Central memory CD4-positive, alpha-beta T cell (primary cell): ENCODE measurements at places on chromosomes 2 and 18.

- DNase-seq = no peak
Measured at GRCh38 chr2:153134725-153135124, 343.8 kb downstream of the RPRM start.

GRCh38 chr2:149924549-149925213, 337.1 kb upstream of the MMADHC start:
- DNase-seq = no peak

- DNase-seq = no peak
Measured at GRCh38 chr2:223180463-223180862, 128.5 kb downstream of the KCNE4 start.

- no peak for DNase-seq
Measured at GRCh38 chr18:78128004-78128403, 851.6 kb upstream of the SALL3 start.

- no peak for DNase-seq
Measured at GRCh38 chr2:152396763-152397162, 61.8 kb downstream of the FMNL2 start.

DNA sequence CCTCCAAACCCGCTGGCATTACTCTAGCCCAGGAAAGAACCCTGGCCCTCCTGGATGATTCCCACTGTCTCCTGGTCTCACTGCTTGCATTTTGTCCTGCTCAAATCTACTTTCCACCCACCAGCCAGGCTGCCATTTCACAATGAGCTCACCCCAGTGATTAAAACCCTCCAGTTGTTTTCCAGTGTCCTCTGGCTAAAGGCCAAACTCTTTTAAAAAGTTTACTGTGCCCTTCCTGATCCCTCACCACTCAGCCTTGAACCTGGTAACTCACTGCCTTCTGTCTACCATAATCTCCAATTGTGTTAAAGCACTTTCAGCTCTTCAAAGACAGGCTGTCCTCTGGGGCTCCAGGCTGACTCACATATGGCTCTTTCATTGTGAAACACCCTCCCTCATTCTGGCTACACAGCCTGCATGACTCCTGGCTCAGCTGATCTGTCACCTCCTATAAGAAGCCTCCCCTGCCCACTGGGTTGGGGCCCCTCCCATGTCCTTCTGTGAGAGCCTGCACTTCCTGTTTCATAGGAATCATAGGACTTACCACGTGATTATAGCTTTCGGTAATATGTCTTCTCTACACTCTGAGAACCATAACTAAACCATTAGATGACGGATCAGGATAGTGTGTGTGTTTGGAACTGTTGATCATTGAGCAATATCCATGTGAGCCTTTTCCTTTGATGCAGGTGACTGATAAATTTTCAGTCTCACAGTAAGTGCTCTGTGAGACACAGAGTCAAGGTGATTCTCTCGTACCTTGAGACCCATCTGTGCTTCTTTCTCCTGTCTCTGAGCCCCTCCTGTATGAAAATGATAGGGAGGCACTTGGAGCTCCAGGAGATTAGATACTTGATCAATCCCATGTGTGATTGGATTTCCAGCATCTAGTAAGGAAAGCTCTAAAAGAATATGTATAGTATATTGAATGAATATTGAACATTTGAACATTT, 590.8 kb upstream of the ID2 start:
- DNase-seq = no peak

- no peak for DNase-seq
Measured at GRCh38 chr2:241017228-241017940, 19.0 kb downstream of the SNED1 start.

GRCh38 chr2:32358111-32358482, 1.3 kb downstream of the BIRC6 start:
- DNase-seq = peak; percentile 3
